ENCODE measurements at places on chromosomes 1 and 21. TPM values are rescaled to one million over a fixed set of nuclear protein-coding genes. Genes with fewer than 3 reads are reported as not detected.

AMY1A gene
- not detected for polyA plus RNA-seq

CFAP107 gene
- not detected for polyA plus RNA-seq

RAP1GAP gene
- polyA plus RNA-seq, result 6.9 TPM

SNX7 gene
- 11.2 TPM for polyA plus RNA-seq

HCN3 gene
- polyA plus RNA-seq, result 1.3 TPM

IFNLR1 gene
- polyA plus RNA-seq, result not detected

GBP7 gene
- polyA plus RNA-seq, result not detected

SLC2A5 gene
- polyA plus RNA-seq, result 4.0 TPM

ADCY10 gene
- polyA plus RNA-seq, result 0.09 TPM

SPRR2F gene
- polyA plus RNA-seq, result not detected

LCE2A gene
- not detected for polyA plus RNA-seq

BGLAP gene
- polyA plus RNA-seq, result 2.8 TPM

TMEM82 gene
- polyA plus RNA-seq, result 0.04 TPM

NTMT2 gene
- polyA plus RNA-seq, result not detected

SLC6A17 gene
- 0.36 TPM for polyA plus RNA-seq

All from adipose tissue (tissue), 3 donors.